Cortex of kidney (tissue), 1 donor: ENCODE measurements at places on chromosomes 16 and 17.

DNA sequence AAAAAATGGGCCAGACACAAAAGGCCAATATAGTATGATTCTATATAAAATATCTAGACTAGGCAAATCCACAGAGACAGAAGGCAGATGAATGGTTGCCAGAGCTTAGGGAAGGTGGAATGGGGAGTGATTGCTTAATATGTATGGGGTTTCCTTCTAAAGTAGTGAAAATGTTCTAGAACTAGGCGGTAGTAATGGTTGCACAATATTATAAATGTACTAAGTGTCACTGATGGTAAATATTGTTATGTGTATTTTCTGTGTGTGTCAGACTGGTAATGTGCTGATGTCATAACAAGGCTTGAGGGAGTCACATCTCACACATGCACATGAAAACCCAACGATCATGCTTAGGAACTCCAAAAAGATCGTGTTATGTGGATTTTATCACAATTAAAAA is 106.9 kb upstream of the SIAH1 start:
- DNase-seq: no peak

- no peak for DNase-seq
Measured at GRCh38 chr16:15492091-15492740, 57.8 kb downstream of the BMERB1 start.

DNA sequence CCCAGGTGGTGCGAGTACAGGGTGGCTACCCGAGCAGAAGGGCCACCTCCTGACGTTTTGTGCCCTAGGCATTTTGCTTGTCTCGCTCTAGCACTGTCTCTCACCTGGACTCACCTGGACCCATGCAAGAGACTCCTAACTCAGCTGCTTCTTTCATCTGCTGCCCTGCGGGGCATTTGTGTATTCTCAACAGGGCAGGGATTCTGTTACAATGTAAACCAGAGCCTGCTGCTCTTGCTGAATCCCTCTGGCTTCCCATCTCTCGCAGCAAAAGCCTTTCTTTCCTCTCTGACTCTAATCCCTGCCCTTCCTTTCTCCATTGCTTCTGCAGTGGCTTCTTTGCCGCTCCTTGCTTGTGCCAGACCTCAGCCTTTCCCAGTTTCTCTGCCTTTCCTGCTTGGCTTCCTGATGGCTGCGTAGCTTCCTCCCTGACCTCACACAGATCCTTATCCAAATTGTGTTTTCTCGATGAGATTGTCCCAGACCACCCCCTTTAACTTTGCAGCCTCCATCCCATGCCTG is 10.2 kb downstream of the ARSG start:
- no peak for DNase-seq

GRCh38 chr17:4950746-4951204 is at the start of gene ENO3:
Gene ENO3, plus strand, starts transcription at chr17:4951119. Its CDS starts 711 bp downstream, at chr17:4951830.
- no peak for DNase-seq

- DNase-seq: no peak
Measured at GRCh38 chr16:56269811-56270684, 78.8 kb downstream of the GNAO1 start.

GRCh38 chr17:29663155-29663554 is 40.4 kb upstream of the CORO6 start:
- no peak for DNase-seq

DNA sequence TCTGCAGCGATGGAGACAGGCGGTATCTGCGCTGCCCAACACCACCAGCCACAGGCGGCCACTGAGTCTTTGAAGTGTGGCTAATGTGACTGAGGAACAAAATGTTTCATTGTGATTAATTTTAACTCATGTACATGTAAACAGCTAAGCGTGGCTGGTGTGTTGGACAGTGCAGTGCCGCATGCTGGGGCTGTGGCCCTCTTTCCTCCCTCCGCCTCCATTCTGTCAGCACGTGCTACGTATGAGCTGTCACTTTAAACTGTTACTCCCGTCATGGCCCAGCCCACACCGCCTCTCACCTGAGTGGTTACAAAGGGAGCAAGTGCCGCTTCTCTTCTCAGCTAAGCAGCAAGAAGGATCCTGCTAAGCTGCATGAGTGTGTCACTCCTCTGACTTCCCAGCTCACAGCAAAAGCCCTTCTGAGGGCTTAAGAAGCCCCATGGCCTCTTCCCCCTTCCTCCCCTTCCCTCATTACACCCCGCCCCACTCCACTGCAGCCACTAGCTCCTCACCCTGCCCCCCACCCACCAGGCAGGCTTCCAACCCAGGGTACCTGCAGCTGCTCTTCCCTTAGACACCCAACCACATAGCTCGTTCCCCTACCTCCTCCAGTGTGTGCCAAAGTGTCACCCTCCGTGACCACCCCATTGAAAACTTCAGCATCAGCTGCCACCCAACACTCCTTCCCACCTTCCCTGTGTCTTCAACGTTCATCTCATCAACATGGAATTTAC is 15.0 kb downstream of the HASPIN start:
- no peak for DNase-seq
